ENCODE measurements at places on chromosomes 7 and 10.

- DNase-seq, result peak; percentile 55
These were observed 116.6 kb upstream of the RSU1 start for GRCh38 chr10:16933783-16934182.

DNA sequence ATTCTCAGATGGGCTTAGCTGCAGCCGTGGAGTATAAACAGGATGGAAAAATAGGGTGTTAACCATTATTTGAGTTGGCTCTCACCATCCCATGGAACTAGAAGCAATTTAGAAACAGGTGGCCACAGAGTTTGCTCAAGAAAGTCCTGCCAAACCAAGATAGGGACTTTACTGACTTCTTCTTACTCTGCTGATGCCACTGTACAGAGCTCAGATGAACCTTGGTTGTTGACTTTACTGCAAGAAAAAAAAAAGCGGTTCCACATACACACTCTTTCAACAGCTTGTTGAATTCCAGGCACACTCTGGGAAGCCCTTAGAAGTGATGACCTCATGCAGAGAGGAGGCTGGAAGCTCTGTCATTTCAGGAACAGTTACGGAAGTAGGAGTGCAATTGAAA is 753.4 kb downstream of the NRG3 start:
- DNase-seq, result no peak

DNA sequence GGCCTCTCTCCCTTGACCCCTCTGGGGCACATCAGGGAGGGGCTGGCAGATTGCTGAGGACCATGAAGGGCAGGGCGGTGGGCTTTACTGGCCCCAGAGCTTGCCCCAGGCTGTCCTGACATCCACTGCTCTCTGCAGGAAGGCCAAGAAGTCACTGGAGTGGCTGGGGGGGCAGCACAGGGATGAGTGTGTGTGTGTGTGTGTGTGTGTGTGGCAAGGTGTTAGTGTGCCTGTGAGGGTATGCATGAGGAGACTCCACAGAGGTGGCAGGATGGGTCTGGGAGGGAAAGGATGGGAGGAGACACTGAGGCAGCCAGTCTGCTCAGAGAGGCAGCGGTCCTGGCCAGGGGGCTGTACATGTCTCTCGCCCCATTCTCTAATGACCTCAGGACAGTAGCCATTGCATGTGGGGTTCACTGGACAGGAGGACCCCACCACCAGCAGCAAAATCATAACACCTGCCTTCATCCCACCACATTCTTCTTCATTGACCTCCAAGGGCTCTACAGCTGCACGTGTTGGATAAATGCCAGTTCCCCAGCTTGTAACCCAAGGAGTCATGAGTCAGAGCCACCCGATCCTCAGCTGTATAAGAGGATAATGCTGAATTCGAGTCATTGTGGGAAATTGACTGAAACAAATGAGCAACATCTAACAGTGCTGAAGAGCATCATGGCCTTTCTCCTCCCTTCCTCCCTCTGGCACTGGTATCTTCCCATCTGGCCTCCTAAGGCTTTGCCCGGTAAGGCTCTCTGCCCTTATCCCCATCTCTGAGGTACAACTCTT is 720.5 kb downstream of the GRID1 start:
- no peak for DNase-seq

- peak; percentile 38 for DNase-seq
These were observed 9.6 kb downstream of the TRIM56 start for GRCh38 chr7:101094791-101095375.

- DNase-seq, result no peak
These were observed 36.7 kb downstream of the GOT1 start for GRCh38 chr10:99393683-99394082.

DNA sequence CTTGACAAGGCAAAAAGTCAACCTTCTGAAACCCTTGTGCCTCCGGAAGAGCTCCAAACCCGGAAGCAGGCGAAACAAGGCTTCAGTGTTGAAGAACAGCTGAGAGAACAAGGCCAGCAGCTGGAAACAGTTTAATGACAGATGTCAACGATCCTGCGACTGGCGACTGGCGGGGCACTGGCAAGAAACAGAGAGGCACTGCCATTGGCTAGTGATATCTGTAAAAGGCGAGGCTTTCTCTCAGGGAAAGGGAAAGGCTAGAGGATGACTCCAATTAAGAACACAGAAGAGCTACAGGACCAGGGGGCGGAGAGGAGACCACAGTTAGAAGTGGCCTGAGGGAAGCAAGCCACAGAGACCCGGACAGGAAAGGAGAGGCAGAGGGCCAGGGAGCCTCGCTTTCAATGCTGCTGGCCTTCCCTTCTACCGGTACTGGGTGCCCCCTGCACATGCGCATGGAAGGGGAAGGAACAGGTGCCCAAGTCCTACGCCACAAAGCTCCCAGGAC is 19.4 kb downstream of the ITGB1 start:
- DNase-seq, result no peak
